Activated CD4-positive, alpha-beta T cell treated with anti-CD3 and anti-CD28 coated beads for 36 hours (primary cell): ENCODE measurements at places on chromosomes 3 and 15. TPM values are rescaled to one million over a fixed set of nuclear protein-coding genes. Genes with fewer than 3 reads are reported as not detected.

Gene CLRN1
- not detected for total RNA-seq

GRCh38 chr3:42247576-42248027 lies 18.4 kb downstream of the CCK start:
- H3K36me3 ChIP-seq, result no peaks in the 10 kb centered on the region
- H3K27ac ChIP-seq, result no peak overlapping the region
- peaks cover 7% of the 10 kb centered on the region for H3K4me1 ChIP-seq
- H3K4me3 ChIP-seq, result no peak overlapping the region

Gene PLAAT1
- total RNA-seq, result not detected

DNA sequence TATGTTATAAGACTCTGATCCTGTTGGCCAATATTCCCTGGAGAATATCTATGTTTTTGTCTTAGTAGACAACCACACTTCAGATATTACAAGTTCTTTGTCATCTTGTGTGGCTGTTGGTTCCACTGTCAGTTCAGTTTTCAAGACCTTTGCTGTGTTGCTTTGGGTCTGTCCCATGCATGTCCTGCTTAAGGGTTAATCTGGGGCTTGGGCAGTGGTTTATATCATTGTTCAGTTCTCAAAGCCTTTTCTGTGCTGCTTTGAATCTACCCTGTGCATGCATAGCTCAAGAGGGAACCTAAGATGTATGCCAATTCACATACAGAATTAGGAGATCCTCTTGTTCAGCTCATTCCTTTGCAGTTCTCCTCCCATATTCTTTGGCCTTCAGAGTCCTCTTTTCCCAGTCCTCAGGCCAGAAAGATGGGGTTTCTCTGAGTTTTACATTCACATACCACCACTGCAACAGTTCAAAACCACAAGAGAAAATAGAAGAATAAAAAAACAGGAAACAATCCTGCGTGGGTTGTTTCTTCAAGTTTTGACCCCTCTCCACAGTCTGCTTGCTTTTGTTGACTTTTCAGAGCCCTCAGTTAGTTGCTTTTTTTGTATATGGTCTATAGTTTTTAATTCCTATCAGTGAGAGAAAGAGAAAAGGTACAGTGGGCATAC lies 21.6 kb downstream of the BUB1B start:
- H3K4me1 ChIP-seq, result peaks cover 27% of the 10 kb centered on the region
- H3K27me3 ChIP-seq, result no peaks in the 10 kb centered on the region
- peaks cover 59% of the 10 kb centered on the region for H3K36me3 ChIP-seq

DNA sequence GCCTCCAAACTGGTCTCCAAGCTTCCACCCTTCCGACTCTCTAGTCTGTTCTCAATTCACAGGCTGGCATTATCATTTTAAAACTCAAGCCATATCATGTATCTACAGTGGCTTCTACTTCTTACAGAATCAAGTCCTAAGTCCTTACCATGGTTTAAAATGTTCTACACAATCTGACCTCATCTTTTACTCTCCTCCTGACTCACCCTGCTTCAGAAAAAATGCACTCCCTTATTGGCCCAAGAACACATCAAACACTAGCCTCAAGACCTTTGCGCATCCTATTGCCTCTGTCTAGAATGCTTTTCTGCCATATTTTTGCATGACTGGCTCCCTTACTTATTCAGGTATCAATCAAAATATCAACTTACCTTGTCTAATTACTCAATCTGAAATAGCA lies 11.0 kb downstream of the MRPL3 start:
- no peaks in the 10 kb centered on the region for H3K27me3 ChIP-seq
- no peak overlapping the region for H3K4me3 ChIP-seq
- peaks cover 51% of the 10 kb centered on the region for H3K36me3 ChIP-seq
- H3K4me1 ChIP-seq, result peaks cover 17% of the 10 kb centered on the region

GRCh38 chr3:50390508-50391224 lies 31.3 kb upstream of the TMEM115 start:
- H3K36me3 ChIP-seq, result no peaks in the 10 kb centered on the region
- no peak overlapping the region for H3K27ac ChIP-seq
- DNase-seq, result no peak
- H3K27me3 ChIP-seq, result no peaks in the 10 kb centered on the region
- H3K4me1 ChIP-seq, result peaks cover 1% of the 10 kb centered on the region
